ENCODE measurements at places on chromosomes 3 and 15.

DNA sequence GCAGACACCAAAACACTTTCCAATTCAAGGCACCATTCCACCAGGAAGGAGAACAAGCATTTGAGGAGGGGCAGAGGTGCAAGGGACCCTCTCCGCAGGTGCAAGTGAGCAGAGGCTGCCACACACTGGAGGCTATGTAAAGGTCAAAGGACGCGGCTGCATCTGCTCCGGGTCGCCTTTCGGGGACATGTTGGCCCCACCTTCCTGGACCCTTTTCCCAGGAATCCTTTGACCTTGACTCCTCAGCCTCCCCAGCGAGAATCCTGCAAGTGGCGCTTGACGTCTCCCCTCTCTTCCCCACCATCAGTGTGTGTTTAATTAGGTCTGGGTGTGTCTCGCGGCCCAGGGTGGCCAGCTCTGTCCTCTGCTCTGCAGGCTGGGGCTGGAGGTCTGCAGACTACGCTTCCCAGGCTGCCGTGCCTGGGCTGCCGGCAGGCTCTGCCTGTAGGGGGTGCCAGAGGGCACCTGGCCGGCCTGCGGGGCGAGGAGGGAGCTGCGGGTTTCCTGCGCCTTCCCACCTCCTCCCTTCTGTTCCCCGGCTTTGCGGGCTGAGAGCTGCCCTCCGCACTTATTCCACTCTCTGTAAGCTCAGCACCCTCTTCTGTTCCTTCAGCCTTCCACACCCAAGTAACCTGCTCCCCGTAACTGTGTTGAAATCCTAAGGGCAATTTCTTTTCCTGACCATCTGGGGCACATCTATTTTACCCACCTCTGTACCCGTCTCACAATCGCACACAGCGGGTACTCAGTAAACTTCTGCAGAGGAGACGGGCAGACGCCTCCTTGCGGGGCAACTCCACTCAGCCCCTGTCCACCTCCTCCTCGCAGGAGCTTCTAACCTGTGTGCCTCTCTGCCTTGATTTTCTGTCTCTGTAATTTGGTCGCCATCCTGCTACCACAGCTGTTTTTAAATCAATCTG lies 129.8 kb downstream of the NSMCE3 start:
- DNase-seq = no peak

- no peak for DNase-seq
These were observed 1.8 kb upstream of the ITPKA start for GRCh38 chr15:41491889-41492288.

DNA sequence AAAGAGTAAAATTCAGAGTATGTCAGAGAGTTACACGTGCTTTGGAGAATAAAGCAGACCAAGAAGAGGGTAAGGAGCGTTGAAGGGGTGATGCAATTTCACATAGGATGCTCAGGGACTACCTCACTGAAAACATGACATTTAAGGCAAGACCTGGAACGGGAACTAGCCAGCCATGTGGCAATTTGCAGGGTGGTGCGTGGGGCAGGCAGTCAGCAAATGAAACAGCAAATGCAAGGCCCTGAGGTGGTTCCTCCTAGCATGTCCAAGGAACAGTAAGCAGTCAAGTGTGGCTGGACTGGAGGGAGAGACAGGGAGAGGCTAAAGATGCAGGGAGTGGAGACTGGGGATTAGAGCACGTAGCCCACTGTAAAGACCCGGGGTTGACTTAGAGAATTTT lies 146.1 kb upstream of the LPP start:
- DNase-seq = no peak

DNA sequence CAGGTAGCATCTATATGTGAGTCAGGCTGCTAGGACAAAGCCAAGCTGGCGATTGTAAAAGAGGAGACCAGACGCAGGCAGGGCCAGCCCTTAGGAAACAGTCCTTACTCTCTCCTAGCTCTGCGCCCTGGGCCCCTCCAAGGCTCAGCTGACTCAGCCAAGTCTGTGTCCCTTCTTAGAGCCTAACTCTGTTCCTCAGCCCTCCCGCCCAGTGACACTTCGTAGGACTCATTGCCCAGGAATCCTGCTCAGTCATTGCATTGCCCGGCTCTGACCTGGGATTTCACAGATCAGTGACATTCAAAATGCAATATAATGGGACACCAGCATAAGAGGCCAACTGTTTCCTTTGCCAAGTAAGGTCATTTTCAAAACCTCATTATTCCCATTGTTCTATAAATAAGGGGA lies 244.2 kb downstream of the TLE3 start:
- DNase-seq = peak; percentile 52

- DNase-seq = no peak
These were observed 54.1 kb downstream of the SCN5A start for GRCh38 chr3:38595393-38595792.

DNA sequence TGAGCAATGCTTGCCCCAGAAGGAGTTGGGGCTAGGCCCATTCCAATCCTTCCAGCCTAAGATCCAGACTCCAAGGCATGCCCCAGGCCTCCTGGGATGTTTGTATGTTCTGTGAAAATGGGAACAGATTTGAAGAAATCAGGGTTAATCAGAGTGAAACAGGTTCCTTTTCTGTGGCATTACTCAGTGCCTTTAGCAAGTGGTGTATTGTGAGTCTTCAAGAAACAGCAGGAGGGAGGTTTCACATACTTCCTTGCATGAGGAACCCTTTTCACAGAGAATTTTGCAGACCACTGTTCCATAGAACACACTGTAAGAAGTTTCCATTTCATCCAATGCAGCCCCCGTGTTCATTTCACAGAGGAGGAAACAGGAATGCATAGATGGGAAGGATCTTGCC lies 8.4 kb upstream of the CDC25A start:
- DNase-seq = no peak

- DNase-seq = peak; percentile 18
These were observed 39.6 kb downstream of the HGD start for GRCh38 chr3:120642368-120642948.

GRCh38 chr15:85828874-85829273 lies 34.1 kb upstream of the KLHL25 start:
- no peak for DNase-seq

DNA sequence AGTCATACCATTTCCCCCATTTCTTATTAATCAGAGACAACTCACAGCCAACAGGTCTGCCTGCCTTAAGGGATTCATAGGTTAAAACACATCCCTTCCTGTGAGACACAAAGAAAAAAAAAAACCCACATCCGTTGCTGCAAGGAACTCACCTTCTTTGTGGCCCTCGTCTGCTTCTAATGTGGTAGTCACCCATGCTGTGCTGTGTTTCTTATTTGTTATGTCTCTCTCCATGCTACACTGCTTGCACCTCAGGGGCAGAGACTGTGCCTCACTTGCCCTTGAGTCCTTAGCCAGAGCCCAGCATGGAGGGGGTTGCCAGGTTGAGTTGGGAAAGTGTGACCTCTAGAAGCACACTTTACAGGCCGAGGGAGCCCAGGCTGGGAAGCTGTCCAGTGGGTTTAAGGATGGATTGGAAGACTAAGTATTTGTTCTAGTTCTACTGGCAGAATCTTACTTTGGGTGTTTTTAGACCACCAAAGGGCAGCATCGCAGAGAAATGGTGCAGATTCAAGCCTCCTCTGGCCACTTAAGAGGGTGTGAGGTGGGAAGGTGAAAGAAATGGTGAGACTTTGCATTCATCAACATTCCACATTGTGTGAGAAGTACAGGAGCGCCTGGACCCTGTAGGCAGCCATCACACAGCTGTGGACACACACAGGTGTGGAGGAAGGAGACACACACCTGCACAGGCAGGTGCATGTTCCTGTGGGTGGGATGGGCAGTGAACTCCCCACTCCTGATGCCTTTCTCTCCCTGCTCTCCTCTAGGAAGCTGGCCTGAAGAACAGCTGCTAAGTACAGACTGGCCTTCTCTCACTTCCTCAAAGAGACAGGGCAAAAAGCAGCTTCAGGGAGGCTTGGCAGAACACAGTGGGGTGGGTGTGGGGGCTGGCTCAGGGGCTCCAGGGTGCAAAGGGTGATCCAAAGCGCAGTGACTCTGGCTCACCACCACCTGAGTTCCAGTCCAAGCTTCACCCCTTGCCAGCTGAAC lies 48.8 kb downstream of the GLB1 start:
- DNase-seq = no peak

All from AG09309 (cell line).